Left ventricle myocardium superior (tissue), 1 donor: ENCODE measurements at places on chromosomes 11 and 22. TPM values are rescaled to one million over a fixed set of nuclear protein-coding genes. Genes with fewer than 3 reads are reported as not detected.
A peak's percentile ranks its signal among the peaks of the same experiment; 100 is the strongest.

DNA sequence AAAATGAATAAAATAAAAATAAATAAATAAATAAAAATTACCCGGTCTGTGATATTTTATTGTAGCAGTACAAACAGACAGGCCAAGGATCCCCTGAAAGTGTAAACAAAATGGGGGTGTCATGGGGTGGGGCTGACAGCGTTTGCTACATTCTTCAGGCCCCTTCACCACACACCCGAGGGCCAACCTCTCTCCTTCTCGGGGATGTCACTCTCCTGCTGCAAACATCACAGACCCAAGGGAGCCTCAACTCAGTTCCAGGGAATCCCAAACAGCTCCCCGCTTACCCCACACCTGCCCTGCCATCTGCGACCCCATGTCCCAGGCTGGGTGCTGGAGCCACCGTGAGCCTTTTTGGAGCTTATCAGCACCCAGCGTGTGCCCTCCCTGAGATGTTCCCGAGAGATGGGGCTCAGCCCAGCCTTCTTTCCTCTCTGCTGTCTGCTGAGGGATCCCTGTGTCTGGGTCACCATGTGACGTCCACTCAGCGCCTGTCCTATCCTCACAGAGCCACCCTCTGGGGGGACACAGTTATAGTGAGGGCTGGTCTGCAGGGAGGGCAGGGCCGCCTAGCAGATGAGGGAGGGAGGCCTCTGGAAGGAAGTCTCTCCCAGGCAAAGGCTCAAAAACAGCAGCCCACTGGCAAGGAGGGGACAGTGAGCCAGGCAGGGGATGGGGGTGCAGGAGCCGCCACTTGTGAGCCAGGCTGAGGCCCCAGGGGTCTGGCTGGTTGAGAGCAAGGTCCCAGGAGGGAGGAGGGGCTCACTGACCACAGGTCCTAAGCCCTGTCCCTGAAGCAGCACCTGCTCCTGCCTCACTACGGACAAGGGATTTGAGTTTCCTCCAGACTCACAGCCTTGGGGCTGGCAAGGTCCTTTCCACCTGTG, 1041.6 kb downstream of the BRD1 start:
- no peak for DNase-seq

CRYBB3 gene
- not detected for total RNA-seq

- peak; percentile 12 for DNase-seq
Measured at GRCh38 chr11:69651834-69652620, 11.1 kb downstream of the CCND1 start.

GRCh38 chr11:35549787-35550186, 24.4 kb upstream of the PAMR1 start:
- DNase-seq: no peak

UBQLNL gene
- 0.17 TPM for total RNA-seq

KCNE3 gene
- total RNA-seq: 2.3 TPM

- no peak for DNase-seq
Measured at GRCh38 chr11:1736447-1736992, 13.9 kb downstream of the IFITM10 start.

SLC5A4 gene
- total RNA-seq: not detected

DNA sequence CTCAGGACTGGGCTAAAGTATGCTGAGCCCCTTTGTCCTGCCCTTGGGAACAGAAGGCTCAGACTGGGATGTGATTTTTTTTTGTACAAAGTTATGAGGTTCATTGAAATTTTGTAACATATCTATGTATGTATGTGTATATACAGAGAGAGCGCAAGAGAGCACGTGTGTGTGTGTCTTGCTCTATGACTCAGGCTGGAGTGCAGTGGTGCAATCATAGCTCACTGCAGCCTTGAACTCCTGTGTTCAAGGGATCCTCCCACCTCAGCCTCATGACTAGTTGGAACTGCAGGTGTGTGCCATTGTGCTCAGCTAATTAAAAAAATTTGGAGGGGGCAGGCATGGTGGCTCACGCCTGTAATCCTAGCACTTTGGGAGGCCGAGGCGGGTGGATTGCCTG, 5.7 kb downstream of the TMEM25 start:
- DNase-seq: no peak

OR10A2 gene
- total RNA-seq: not detected

GRCh38 chr11:112705148-112705547, 256.1 kb upstream of the NCAM1 start:
- DNase-seq: no peak

GRCh38 chr11:109480251-109480650, 58.3 kb downstream of the C11orf87 start:
- DNase-seq: no peak

GRCh38 chr22:47558828-47559700, 796.6 kb downstream of the TBC1D22A start:
- no peak for DNase-seq

DNA sequence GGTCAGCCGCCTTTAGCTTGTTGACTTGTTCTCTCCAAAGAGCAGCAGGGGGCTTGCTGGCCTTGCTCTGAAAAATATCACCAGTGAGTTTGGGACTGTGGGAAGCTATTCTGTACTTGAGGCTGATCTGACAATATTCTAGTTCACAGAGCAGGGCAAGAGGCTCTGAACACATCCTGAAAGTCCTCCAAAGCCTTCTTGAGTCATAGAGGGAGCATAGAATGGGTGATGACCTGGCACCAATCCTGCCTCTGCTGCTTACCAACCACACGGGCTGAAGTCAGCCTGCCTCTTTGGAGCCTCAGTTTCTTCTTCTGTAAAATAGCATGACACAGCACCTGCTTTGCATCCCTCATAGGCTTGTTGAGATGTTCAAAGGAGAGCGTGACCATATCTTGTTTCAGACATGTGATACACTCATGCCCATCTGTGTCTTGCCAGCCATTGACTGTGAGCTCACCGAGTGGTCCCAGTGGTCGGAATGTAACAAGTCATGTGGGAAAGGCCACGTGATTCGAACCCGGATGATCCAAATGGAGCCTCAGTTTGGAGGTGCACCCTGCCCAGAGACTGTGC, 96.6 kb downstream of the RRAS2 start:
- no peak for DNase-seq

DNA sequence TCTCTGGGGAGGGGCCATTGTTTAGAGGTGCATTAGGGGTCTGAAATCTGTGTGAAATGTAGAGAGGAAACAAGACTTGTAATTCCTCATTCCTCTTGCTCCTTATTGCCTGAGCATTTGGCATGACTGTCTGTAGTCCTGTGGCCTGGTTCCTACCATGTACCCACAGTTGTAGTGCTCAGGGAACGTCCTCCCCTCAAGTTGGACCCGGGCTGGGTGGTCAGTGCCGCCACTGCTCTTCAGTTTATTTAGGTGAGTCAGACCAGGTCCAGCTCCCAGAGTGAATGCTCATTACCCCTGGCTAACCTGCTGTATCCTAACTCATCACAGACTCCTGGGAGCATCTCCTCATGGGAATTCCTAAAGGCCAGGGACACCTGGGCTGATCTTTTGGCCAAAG, 139.8 kb downstream of the GRIK4 start:
- DNase-seq: no peak

GRCh38 chr22:24728790-24729637, 45.5 kb downstream of the PIWIL3 start:
- peak; percentile 67 for DNase-seq

KCNJ5 gene
- 7.2 TPM for total RNA-seq

DNA sequence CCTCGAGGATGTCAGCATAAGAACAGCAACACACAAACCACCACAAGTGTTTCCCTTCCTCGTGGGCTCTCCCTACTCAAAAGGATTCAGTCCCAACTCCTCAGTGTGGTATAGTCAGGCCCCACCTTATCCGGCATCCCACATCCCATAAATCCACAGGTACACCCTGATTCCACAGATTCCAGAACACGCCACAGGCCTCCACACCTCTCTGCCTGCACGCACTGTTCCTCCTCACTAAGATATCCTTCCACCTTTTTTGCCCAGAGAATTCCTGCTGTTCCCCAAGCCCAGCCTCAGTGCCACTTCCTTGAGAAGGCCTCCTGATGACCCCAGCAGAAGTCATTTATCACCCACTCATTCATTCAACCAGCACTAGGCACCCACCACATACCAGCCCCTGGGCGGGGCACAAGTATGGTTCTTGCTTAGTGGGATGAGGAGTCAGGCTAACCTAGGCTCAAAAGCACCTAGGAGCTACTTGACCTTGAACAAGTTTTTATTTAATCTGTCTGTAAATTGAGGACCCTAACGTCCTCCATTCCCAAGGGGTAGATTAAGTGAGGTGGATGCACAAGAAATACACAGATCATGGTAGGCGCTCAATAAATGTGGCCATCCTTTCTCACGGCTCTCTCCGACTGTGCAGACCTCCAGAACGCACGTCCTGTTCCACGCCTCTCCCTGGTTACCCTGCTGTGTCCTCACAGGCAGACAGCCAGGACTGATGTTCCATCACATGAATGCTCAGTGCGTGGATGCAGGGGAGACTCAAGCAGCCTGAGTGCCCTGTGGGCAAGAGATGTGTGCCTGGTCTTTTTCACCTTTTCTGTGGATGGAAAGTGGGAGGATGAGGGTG, 2.1 kb upstream of the KCNJ4 start:
- DNase-seq: peak; percentile 56

DNA sequence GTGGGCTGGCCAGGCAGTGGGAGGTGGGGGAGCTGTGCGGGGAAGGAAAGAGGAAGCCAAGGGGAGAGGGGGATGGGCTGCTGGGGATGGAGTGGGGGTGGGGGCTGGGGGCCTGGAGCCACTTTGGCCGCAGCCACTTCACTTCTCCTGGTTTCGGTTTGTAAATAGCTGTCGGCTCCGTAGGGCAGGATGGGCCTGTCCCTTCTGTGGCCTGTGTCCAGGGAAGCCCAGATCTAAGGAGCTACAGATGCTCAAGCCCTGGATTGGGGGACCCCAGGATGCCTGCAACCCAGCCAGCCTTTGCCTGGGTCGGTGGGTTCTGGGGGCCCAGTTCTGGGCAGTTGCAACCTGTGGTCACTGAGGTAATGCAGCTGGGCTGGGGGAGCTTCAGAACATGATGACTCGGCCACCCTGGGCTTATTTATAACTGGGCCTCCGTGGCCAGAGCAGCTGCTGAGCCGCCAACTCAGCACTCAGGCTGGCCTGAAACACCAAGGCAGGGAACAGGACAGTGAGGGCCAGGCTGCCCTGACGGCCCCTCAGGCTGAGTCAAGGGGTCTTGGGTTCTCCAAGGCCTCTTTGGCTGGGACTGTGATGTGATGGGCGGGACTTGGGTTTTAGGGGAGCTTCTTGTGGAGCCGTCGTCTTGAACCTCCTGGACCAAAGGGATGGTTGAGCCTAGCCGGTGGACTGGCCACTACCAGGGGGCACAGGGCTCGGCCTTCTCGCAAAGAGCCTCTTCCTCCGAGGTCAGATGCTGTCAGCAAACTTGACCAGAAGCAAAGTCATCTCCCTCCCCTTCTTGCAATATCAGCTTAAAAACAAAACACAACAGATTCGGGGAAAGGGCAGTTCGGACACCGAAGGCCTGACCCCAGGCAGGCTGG, 15.0 kb upstream of the SLC39A13 start:
- peak; percentile 61 for DNase-seq

GRCh38 chr11:37110385-37110784, 512.3 kb upstream of the RAG2 start:
- DNase-seq: no peak

MMP10 gene
- not detected for total RNA-seq

PLA2G3 gene
- not detected for total RNA-seq

DEUP1 gene
- total RNA-seq: not detected

DNA sequence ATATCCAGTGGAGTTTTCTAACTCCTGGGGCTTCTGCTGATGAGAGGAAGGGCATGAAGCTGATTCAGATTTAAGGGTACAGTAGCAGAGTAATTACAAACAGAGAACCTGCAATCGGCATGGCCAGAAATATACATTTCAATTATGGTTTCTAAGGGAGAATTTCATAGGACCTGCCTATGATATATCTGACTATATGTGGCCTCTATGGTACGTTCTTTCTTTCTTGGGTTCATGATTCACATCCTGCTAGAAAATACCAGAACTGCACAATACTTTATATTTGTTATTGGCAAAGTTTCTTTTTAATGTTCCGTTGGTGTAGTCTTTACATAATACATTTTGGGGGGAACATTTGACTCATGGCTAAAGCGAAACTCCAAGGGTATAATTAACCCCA, 63.1 kb upstream of the TTC12 start:
- DNase-seq: no peak

APOBEC3H gene
- 0.40 TPM for total RNA-seq

DNA sequence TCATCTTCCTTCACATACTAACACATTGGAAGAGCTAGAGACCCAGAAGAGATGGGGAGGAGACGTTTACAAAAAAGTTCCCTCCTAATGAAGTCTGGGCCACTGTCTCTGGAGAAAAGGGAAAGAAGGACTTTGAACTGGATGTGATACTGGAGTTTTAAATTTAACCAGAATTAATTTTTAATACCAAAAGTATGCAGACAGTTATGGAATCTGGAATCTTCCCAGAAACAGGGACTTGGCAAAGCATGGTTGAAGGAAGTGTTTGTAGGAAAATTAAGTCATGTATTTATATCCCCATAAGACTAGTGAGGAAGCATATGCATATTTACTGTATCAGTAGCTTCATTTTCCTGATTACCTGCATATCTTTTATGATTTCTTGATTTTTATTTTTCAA, 215.5 kb downstream of the TTC28 start:
- DNase-seq: no peak

DNA sequence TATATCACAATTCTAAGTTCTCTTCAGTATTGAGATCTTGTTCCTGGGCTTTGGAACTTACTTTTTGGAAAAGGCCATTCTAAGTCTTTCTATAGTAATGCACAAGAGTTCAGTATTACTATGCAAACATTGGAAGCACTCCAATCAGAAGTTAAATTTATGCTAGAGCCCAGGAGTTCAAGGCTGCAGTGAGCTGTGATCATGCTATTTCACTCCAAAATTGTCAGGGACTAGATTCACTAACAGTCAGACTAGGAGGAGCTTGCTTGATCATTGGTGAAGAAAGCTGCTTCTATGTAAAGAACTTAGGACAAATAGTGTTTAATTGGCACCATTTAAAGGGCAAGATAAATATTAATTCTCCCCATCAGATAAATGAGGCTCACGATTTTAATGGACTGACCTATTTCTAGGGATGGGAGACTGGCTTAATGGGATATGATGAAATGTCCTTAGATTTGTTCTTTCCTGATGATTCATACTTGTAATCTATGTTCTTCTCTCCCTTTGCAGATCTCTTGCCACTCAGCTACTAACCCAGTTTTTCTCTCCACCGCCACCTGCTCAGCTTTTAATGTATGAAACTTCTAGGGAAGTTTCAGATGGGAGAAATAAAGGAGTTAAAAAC, 32.6 kb upstream of the TMEM123 start:
- no peak for DNase-seq

DNA sequence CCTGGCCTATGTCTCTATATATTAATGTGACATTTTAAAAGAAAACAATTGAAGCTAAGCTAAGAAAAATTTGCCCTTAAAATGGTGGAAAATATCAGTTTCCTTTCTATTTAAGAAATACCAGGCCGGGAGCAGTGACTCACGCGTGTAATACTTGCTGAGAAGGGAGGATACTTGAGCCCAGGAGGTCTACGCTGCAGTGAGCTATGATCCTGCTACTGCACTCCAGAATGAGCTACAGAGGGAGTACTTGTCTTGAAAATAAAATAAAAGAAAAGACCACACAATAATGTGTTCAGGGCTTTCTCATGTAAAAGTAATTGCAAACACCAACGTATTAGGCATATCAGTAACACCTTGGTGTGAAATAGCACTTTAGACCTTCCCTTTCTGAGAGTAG, 1.4 kb upstream of the PRSS23 start:
- no peak for DNase-seq
